ENCODE measurements at places on chromosomes 3 and 15. TPM values are rescaled to one million over a fixed set of nuclear protein-coding genes. Genes with fewer than 3 reads are reported as not detected.
A peak's percentile ranks its signal among the peaks of the same experiment; 100 is the strongest.

DNA sequence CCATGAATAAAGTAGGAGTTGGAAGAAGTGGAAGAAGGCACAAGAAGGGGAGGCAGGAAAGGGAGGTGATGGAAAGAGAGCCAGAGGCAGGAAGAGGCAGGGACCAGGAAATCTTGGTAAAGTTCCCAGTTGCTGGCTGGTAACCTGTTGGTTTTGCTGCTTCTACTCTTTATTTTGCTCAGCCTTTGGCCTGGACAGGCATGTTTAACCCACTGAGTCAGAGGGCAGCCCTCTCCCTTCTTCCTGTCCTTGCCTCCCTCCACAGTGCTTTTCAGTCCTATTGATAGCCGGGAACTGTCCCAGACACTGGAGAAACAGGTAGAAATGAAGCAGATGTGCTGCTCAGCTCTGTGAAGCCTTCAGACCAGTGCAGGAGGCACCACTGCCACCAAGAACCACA is 43.4 kb upstream of the APEH start:
- peaks cover 3% of the 10 kb centered on the region for H3K27me3 ChIP-seq
- DNase-seq, result no peak
- no peak overlapping the region for H3K4me3 ChIP-seq
- no peaks in the 10 kb centered on the region for H3K36me3 ChIP-seq
- no peaks in the 10 kb centered on the region for H3K4me1 ChIP-seq

DNA sequence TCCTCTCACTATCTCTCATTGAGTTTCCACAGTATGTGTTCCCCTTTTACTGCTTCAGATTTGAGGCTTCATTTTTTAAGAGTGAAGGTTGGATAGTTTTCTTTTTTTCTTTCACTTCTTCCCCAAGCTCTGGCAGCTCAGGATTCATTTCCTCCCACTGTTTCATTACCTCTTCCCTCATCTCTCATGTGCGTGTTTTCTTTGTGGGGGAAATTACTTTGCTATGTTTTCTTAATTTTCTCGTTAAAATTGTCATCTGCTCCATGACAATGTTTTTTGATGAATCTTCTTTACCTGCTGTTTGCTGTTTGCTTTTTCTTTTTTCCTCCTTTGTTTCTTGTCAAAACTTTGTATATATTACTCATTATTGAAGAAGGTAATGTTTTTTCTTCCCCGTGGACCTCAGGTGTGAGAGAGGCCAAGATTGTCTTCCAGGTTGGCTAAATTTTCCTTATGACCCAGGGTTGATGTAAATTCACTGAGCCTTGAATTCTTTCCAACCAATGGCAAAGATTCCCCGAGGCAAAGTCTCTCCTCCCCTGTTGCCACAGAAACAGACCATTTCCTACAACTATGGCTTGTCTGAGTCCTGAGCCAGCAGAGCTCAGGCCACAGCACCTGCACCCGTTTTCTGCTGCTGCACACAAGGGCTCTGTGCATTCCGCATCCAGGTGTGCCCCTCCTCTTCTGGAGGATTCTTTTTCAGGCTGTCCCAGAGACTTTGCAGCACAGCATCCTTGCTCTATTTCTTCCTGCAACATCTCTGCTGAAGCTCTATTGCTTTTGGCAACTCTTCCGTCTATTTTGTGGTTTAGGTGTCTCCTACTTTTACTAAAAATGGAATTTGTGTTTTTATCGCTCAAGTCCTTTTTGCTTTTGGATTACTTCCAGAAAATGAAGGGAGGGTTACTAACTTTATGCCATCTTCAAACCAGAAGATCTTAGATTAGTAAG is 66.1 kb downstream of the NOX5 start:
- peaks cover 67% of the 10 kb centered on the region for H3K4me1 ChIP-seq
- peak overlapping the region; percentile 8 for H3K27ac ChIP-seq
- H3K27me3 ChIP-seq, result peaks cover 7% of the 10 kb centered on the region
- H3K36me3 ChIP-seq, result no peaks in the 10 kb centered on the region
- no peak overlapping the region for H3K4me3 ChIP-seq

DNA sequence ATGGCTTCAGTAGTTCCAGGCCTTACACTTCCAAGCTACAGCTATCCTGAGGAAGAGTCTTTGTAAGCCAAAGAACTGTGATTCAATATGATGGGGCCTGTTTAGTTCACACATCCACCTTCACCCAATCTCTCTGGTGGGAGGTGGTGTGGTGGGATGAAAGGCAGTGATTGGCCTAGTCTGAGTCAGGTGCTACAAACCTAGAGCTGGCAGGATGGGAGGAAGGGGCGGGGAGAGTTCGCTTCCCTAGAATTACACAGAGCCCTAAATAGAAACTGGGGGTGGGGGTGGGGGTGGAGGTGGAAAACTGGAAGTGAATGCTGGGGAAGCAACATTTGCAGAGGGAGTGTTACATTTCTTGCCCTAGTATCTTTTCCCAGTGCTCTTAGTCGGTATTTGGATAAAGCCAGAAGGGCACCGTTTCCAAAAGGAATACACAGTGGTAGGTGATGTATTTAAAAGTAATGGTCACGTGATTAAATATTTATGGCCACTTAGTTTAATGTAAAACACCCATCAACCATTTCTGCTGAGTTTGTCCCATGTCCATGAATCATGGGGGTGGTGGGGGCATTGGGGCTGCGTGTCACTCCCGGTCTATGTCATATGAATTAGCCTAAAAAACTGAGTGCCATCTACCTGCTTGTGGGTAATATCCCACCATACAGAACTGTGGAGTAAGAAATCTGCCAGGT is 247.6 kb upstream of the PROK2 start:
- peaks cover 10% of the 10 kb centered on the region for H3K36me3 ChIP-seq
- H3K27me3 ChIP-seq, result no peaks in the 10 kb centered on the region
- no peak overlapping the region for H3K27ac ChIP-seq
- H3K4me3 ChIP-seq, result no peak overlapping the region
- peaks cover 38% of the 10 kb centered on the region for H3K4me1 ChIP-seq

The PLA2G4D gene
- total RNA-seq, result 0.07 TPM

GRCh38 chr3:148932972-148933371 is 58.4 kb upstream of the GYG1 start:
- no peak for DNase-seq
- H3K27ac ChIP-seq, result no peak overlapping the region
- H3K4me3 ChIP-seq, result no peak overlapping the region
- H3K4me1 ChIP-seq, result peaks cover 6% of the 10 kb centered on the region

DNA sequence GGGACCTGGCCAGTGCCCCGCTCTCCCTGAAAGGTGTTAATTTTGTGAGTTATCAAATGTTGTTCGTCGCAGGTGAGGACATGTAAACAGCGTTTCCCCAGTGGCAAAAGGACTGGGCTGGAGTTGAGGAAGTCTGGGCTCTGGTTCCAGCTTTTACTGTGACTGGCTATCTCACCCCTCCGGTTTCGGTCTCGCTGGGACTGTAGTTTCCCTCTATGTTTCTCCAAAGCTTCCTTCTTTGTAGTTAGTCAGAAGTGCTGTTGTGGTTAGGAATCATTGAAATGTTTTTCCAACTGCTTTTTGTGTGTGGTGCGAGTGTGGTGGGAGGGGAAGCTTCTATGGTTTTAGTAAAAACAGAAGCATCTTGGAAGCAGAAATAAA is 990 bp upstream of the CLDN1 start:
- no peak for DNase-seq
- peaks cover 18% of the 10 kb centered on the region for H3K27me3 ChIP-seq
- H3K4me1 ChIP-seq, result peaks cover 57% of the 10 kb centered on the region
- 0 out of 2 replicates have a peak overlapping the region, but pooled peaks have one; percentile 58 for H3K27ac ChIP-seq
- H3K36me3 ChIP-seq, result no peaks in the 10 kb centered on the region
